Tibial nerve (tissue), 4 donors: ENCODE measurements at places on chromosomes 4 and X. TPM values are rescaled to one million over a fixed set of nuclear protein-coding genes. Genes with fewer than 3 reads are reported as not detected.

GRCh38 chr4:137572647-137573046, 40.4 kb upstream of the PCDH18 start:
- H3K27me3 ChIP-seq = no peaks in the 10 kb centered on the region
- no peaks in the 10 kb centered on the region for H3K4me1 ChIP-seq
- no peak overlapping the region for H3K4me3 ChIP-seq
- H3K36me3 ChIP-seq = no peaks in the 10 kb centered on the region
- no peak overlapping the region for H3K27ac ChIP-seq

DNA sequence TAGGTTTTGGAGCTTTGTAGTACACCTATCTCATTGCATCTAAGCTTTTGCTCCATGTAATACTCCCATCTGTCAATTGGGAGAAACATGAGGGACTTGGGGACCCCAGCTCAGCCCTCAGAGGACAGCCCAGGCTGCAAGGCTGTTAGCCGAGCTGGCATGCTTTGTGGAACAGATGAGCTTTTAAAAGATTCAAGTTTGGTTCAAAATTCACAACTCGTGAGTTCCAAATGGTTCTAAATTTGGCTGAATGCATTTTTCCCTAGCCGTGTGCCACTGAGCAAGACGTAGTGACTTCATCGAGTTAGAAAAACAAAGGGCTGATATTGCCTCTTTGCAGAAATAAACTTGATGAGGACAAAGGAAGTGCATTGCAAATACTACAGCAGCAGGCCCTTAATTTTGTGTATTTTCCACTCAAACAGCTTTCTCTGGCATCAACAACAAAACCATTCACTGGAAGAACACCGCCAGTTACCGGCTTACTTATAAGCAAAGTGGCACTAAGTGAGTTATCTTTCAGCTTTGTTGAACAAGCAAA, 165.0 kb upstream of the HS3ST1 start:
- no peak overlapping the region for H3K27ac ChIP-seq
- no peak for DNase-seq
- no peaks in the 10 kb centered on the region for H3K27me3 ChIP-seq

- no peak for DNase-seq
- H3K4me1 ChIP-seq = no peaks in the 10 kb centered on the region
- H3K27ac ChIP-seq = no peak overlapping the region
- no peaks in the 10 kb centered on the region for H3K36me3 ChIP-seq
- H3K4me3 ChIP-seq = no peak overlapping the region
Observed at GRCh38 chrX:13898603-13899002, 81.7 kb upstream of the GPM6B start.

Gene TEC
- 3.3 TPM for total RNA-seq

Gene GYPB
- total RNA-seq = not detected

Gene DSPP
- not detected for total RNA-seq
